ENCODE measurements at places on chromosomes 11 and 22.

DNA sequence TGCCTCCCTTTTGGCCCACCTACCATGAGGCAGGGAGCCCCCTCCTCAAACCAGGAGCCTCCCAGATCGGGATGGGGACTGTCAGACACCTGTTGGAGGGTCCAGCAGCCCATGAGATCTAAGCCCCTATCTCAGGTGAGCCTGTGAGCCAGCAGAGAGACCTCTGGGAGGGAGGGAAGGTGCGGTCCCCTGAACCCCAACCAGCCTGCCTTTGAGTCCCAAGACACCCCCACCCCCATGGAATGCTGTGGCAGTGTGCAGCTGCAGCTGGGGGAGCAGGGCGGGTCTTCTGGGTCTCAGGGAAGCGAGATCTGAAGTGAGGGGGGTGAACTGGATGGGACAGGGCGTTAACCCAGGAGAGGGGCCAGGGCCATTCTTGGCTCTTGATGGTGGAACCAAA is 1.4 kb upstream of the CDKN1C start:
- no peak for DNase-seq

DNA sequence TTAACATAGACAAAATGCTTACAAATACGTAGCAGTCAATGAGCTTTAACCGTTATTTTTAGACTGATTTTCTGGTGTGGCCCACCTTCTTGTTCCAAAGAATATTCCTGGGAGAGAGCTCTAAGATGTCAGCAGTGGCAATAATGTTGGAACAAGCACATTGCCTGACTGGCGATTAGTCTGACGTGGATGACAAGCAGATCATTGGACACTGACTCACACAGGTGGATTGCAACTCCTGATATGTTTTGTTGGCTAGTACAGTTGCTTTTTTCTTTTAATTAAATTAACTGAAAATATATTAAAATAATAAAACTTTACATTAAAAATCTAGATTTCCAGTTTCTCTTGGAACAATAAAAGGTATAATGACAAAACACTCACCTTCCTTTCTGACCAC is 78.0 kb downstream of the TENM4 start:
- no peak for DNase-seq

DNA sequence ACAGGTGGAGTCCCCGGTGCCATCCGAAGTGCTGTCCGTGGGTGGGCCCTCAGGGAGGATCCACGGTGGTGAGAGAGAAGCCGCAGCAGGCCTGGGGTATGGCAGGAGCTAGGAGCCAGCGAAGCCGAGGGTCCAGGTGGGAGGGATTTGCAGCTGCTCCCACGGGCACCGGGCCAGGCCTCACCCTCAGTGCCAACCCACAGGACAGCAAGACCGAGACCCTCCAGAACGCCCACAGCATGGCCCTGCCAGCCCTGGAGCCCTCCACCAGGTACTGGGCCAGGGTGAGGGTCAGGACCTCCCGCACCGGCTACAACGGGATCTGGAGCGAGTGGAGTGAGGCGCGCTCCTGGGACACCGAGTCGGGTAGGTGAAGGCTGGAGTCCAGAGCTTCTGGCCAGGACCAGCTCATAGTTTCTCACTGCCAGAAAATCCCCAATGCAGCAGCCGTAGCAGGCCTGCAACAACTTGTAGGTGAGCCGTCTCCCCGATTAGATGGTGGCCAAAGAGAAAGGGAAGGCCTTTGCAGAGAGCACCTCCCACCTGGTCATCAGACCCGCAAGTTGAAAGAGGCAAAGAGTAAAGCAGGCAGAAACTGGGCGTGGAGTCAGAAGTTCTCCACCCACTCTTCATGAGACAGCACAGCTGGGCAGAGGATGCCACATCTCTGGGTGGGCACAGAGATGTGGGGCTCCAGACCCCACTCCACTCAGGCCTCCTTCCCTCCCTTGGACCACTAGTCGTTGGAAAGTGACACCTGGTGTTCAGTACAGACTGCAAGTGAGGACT is 20.4 kb downstream of the CSF2RB start:
- no peak for DNase-seq

DNA sequence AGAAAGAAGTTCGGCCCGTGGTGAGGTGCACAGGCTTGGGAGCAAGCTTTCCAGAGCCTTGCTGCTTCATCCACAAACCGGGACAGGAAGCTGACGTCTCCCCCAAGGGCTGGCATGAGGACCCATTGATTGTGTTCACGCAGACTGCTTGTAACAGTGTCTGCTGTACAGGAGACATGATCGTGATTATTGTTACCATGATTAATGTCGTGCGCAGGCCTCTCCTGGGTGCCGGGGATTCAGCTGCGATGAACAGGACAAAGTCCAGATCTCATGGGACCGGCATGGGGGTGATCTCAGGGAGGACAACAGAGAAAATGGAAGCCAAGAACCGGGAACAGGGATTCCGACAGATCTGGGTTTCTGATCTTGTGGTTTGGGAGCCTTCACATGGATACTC is 219.9 kb downstream of the BRD1 start:
- DNase-seq, result no peak

- DNase-seq, result no peak
These were observed 154.8 kb upstream of the TBCEL start for GRCh38 chr11:120869097-120869496.

GRCh38 chr22:42918500-42918899 is 61.4 kb upstream of the ARFGAP3 start:
- DNase-seq, result no peak

- no peak for DNase-seq
These were observed 516.1 kb downstream of the MIAT start for GRCh38 chr22:27173530-27173929.

DNA sequence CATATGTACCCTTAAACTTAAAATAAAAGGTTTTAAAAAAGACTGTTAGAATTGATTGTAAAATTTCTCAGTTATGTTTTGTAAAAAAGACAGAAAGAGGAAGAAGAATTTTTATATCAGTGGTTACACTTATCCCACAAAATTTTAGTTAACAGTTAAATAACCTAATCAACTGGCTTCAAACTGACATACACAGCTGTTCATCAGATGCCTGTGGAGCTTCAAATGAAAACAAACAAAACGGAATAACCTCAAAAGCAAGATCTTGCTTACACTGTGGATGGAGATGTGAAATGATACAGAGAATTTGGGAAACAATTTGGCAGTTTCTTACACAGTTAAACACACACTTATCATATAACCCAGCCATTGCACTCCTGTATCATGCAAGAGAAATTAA is 521.0 kb downstream of the ETS1 start:
- DNase-seq, result no peak

GRCh38 chr11:30935861-30936260 is 349.7 kb upstream of the MPPED2 start:
- no peak for DNase-seq

- DNase-seq, result no peak
These were observed 30.0 kb upstream of the MUC5AC start for GRCh38 chr11:1127664-1128162.

DNA sequence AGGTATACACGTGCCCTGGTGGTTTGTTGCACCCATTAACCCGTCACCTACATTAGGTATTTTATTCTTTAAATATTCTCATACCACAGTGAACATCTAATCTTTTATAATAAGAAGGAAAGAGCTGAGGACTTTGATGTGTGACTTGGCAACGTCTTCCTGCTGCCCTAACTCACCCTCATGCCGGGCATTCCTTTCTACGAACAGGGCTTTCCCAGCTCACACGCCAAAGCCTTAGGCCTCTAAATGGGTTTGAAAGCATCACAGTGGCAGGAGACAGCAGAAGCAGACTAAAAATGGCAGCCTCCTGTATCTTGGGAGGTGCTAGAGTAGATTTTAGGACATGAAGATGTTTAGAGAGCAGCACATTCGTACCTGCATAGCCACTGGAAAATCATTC is 52.6 kb downstream of the CLTCL1 start:
- no peak for DNase-seq

GRCh38 chr11:59822989-59823566 is 12.5 kb upstream of the MRPL16 start:
- DNase-seq, result peak; percentile 33

DNA sequence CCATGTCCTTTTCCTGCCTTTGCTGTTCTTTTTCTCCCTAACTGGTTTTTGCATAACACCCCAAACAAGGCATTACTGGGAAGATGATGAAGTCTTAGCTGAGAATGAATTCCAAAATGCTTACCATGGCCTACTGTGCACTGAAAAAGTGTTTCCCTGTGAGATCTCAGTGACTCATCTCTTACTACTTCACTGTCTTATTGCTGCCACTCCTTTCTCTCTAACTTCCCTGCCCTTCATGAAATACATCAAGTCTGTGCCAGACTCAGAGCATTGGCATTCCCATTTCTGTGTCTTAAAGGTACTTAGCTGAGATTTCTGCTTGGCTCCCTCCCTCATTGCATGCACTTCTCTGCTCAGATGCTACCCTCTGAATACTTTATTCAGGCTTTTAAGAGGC is 49.1 kb upstream of the MUC15 start:
- peak; percentile 84 for DNase-seq

DNA sequence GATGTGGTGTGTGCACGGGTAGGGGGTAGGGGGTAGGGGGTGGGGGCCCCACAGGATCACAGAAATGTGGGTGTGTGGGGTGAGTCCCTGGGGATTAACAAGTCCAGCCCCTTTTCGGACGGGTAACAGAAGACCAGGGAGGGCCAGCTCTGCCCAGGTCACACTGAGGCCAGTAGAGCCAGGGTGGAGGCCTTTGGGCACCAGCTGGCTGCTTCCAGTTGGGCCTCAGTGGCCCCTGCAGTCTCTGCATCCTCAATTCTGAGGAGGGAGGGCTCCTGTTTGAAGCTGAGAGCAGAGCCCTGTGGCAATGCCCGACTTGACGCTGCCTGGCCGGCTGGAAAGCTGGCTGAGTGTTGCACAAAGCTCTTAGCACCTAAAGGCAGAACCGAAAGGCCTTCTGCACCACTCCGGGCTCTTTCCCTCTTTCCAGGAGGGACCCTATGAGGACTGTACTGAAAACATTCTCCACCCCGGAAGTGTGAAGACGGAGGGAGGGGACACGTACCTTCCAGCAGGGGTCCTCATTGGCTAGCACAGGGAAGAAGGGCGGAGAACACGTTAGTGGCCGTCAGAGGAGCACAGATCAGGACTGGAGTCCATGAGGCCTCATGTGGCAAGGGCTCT is 120.4 kb downstream of the PHF21B start:
- DNase-seq, result no peak

GRCh38 chr22:17100621-17101020 is 15.8 kb downstream of the IL17RA start:
- no peak for DNase-seq

GRCh38 chr11:131549770-131550169 is 179.4 kb downstream of the NTM start:
- DNase-seq, result no peak

GRCh38 chr11:65906602-65907001 is 6.4 kb upstream of the FOSL1 start:
- DNase-seq, result no peak

- DNase-seq, result no peak
These were observed 96.1 kb upstream of the THY1 start for GRCh38 chr11:119518746-119519730.

DNA sequence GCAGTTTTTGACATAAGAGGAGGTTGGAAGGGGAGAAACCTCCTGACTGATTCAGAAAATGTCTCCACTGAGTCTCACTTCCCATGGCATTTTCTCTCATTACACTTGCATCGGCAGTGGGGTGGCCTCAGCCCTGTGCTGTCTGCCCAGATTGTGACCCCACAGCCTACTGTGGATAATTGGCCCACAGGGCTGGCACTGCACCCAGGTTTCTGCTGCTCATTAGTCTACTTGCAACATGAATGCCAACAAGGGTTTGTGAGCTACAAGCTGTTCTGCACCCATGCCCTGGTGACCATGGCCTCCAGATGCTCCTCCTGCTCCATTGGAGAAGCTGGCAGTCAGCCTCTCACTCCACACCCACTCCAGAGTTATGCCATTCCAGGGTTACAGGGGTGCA is 296.0 kb downstream of the CTTN start:
- no peak for DNase-seq

- DNase-seq, result no peak
These were observed 22.7 kb downstream of the EIF3F start for GRCh38 chr11:8009856-8010255.

GRCh38 chr22:37284805-37285355 is 2.6 kb downstream of the CYTH4 start:
- no peak for DNase-seq

GRCh38 chr22:50701076-50701419 is 28.4 kb downstream of the SHANK3 start:
- no peak for DNase-seq

DNA sequence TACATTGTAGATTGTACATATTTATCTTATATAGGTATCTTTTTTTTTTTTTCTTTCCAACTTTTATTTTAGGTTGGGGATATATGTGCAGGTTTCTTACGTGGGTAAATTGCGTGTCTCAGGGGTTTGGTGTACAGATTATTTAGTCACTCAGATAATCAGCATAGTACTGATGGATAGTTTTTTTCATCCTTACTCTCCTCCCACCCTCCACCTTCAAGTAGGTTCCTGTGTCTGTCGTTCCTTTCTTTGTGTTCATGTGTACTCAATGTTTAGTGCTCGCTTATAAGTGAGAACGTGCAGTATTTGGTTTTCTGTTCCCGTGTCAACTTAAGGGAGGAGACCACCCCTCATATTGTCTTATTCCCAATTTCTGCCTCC is 9.6 kb downstream of the C11orf96 start:
- no peak for DNase-seq

GRCh38 chr22:20571531-20572007 is 64.2 kb downstream of the MED15 start:
- DNase-seq, result no peak

- no peak for DNase-seq
These were observed 116.6 kb downstream of the PLEKHA7 start for GRCh38 chr11:16897470-16898061.

DNA sequence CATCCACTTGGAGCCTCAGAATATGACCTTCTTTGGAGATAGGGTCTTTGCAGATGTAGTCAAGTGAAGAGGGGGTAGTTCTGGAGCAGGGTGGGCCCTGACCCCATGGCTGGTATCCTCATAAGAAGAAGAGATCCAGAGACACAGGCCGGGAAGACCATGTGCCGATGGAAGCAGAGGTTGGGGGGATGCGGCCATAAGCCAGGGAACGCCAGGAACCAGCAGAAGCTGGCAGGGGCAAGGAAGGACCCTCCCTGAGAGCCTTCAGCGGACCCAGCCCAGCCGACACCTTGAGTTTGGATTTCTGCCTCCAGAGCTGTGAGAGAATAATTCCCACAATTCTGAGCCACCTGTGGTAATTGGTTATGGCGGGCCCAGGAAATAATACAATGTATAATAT is 26.1 kb upstream of the SMIM38 start:
- DNase-seq, result no peak

GRCh38 chr22:46625113-46625842 is 5.1 kb downstream of the GRAMD4 start:
- DNase-seq, result no peak

DNA sequence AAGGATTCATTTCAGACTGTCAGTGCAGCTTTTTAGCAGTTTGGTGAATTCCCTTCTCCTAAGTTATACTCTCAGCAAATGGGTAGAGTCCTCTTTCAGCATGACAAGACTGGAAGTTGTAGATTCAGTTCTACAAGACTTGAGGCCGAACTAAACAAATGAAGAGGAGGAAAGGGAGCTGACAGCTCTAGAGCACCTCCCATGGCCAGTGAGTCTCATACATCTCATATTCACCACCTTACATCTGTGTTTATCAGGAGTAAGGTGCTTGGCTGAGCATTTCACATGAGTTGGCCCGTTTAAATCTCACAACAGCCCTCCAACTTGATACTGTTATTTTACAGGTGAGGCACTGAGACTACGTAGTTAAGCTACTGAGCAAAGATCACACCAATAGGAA is 30.4 kb downstream of the SEZ6L start:
- no peak for DNase-seq
